KG1 (cell line): ENCODE measurements at places on chromosomes 4 and X.

DNA sequence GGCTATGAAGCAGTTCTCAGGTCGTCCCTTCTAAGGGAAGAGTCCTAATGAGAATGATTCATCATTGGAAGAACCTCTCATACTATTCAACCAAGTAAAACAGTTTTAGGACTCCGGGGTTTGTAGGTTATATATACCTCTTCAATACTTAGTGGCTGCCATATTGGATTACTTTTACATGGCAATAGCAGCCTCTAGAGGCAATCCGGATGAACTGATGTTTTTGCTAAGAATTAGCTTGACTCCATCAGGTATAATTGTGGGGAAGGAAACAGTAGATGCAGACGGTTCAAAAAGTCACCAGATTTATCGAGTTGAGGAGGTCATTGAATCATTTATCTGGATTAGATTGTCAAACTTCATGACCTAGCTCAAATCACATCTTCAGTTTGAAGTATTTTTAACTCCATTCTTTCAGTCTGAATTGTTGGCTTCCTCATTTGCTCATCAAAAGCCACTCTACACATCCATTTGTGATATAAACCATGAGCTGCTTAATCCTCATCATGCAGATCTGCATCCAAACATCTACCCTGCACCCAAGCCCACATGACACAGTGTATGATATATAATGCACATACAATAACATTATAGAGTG lies 28.4 kb downstream of the GUCY1B1 start:
- no peak for DNase-seq

GRCh38 chr4:102684610-102685052 lies 76.1 kb downstream of the MANBA start:
- no peak for DNase-seq

DNA sequence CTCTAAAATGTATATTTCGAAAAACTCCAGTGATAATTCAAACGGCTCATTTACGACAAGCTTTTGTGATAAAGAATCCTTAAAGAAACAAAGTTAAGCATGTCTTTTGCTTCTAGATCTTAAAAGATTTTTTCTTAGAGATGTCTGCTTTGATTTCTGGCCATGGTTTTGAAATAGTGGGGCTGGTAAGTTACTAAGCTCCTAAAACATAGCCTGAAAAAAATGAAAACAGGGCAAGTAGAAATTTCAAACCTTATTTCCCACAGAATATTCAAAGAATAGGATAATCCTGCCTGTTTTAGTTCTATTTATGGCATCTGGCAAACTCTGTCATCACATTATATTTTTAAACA lies 318.3 kb downstream of the ARHGAP24 start:
- no peak for DNase-seq

GRCh38 chr4:4919927-4920326 lies 60.5 kb downstream of the MSX1 start:
- DNase-seq, result no peak

- no peak for DNase-seq
Measured at GRCh38 chrX:130702867-130703707, 199.9 kb downstream of the ENOX2 start.

DNA sequence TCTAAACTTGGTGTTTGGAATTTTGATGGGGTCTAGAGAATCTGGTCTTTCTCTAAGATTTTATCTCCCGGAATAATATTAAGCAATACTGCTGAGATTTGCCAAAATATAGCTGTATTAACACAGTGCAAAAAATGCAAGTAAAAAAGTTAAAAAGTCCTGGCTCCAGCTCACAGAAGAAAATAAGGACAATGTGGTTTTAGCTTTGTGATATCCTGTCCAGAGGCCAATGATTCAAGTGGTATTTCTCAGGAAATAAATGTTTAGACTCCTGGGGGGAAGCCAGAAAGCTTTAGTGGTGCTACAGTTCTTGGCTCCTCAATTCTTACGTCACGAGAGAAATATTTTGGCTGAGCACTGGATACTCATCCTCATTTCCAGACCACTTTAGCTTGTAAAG lies 40.9 kb upstream of the IL13RA2 start:
- no peak for DNase-seq

DNA sequence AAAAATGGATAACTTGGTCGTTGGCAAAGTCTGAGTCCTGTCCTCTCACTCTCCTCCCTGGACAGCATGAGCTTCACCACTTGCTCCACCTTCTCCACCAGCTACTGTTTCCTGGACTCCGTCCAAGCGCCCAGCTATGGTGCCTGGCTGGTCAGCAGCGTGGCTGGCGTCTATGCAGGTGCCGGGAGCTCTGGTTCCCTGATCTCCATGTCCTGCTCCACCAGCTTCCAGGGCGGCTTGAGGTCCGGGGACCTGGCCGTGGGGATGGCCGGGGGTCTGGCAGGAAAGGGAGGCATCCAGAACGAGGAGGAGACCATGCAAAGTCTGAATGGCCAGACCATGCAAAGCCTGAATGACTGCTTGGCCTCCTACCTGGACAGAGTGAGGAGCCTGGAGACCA lies 100.8 kb downstream of the NCAPG start:
- no peak for DNase-seq
